Thyroid gland (tissue), 4 donors: ENCODE measurements at places on chromosomes 2 and 18. TPM values are rescaled to one million over a fixed set of nuclear protein-coding genes. Genes with fewer than 3 reads are reported as not detected.

DNA sequence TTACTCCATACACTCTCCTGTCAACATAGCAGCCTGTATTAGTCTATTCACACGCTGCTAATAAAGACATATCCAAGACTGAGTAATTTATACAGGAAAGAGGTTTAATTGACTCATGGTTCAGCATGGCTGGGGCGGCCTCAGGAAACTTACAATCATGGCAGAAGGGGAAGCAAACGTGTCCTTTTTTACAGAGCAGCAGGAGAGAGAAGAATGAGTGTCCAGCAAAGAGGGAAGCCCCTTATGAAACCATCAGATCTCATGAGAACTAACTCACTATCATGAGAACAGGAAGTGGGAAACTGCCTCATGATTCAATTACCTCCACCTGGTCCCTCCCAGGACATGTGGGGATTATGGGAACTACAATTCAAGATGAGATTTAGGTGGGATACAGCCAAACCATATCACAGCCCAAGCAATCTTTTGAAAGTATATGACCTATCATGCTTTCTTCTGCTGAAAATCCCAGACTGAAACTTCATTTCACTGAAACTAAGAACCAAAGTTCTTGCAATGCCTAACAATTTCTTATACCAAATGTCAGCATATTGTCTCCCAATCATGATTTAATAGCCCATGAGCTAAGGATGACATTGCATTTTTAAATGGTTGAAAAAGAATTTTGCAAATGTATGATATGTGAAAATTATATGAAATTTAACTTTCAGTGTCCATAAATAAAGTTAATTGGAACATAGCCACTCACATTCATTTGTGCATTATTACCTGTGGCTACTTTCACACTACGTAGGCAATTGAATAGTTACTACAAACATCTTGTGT lies 686.8 kb upstream of the ZEB2 start:
- no peak for DNase-seq

- DNase-seq: no peak
These were observed 144.2 kb upstream of the PARD3B start for GRCh38 chr2:204401114-204401513.

- DNase-seq: no peak
These were observed 49.9 kb upstream of the CALCRL start for GRCh38 chr2:187497858-187498463.

- DNase-seq: no peak
These were observed 159.6 kb upstream of the HNRNPA3 start for GRCh38 chr2:177053038-177053437.

GRCh38 chr18:3305354-3305762 lies 43.4 kb downstream of the MYL12B start:
- DNase-seq: no peak

DNA sequence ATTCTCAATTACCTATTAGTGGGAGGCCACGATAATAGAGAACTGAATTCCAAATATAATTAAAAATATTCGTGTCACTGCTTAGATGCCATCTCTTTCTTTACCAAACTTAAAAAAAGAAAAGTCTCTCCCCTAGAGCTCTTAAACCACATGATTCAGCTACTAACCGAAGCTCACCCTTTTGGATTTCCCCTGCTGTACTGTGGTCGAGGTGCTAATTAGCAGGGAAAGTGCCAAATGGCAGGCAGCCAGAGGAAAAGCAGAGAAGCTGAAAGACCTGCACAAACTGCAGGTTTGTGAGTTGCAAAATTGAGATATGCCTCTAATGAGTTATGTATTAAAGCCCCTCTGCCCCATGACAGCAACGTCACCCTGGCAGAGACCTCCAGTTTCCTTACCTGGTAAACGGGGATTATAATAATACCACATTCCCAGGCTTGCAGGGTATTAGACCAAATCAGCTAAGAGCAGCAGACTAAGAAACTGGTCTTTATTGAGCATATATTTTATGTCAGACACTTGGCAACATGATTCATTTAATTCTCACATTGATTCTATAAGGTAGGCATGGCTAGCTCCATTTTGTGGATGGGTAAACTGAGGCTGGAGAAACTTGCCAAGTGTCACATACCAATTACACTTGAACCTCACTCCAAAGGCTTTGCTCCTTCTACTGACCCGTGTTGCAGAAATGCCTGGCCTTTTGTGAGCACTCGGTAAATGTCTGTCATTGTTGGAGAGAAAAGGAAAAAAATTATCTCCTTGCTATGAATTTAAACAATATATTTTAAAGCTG lies 259.7 kb downstream of the LPIN1 start:
- DNase-seq: peak; percentile 37

DNA sequence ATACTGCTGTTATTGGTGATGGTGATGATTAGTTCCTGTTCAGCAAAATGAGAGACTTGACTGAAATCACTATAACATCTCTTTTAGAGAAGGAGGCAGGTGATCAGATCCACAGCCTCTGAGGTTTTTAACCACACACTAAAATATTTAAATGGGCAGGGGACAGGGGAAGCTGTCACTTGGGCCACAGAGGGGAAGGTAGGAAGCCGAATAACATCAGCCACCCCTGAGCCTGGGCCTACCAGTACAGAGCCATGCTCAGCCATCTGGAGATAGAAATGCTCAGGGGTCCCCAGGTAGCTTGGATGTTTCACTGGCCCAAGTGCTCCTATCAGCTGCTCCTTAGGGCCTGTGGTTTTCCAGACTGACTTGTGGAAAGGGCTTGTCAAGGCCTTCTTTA lies 122.3 kb downstream of the MRO start:
- no peak for DNase-seq

- DNase-seq: no peak
These were observed 91.1 kb downstream of the CABLES1 start for GRCh38 chr18:23226391-23226790.

GRCh38 chr18:12895014-12895413 lies 11.0 kb upstream of the PTPN2 start:
- DNase-seq: no peak

- no peak for DNase-seq
These were observed 242.5 kb downstream of the ZNF521 start for GRCh38 chr18:25109484-25109883.

DNA sequence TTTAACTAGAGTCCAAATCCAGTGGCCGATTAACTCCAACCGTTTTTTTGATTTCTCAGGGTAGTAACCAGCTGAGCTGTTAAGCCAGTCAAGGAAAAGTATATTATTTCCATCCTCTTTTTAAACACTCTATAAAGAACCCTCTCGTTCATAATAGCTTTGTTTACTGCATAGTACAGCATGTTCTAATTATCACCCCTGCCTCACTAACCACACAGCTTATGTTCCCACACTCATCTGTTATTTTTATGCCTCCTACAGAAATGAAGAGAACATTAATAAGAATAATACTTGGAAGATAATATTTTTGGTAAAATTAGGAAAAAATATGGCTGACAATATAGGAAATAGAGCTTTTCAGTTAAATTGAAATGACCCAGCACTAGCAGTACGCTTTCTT lies 2132.8 kb upstream of the CELF4 start:
- no peak for DNase-seq

DNA sequence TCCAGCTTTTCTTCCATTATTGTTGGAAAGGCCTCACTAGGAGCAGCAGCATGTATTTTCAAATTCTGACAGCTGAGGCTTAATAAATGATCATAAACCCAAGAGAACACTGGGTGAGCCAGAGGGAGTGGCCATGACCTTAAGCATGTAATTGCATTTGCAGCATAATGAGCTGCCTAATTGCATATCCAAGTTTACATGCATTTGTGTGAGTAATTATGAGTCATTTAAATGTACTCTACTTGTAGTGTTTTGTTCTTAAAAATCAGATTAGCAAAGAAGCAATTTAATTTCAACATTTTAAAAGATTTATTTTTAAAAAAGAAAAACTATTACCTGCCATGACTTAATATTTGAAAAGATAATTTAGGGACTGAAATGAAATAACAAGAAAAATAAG lies 74.8 kb downstream of the NOL10 start:
- DNase-seq: no peak

DNA sequence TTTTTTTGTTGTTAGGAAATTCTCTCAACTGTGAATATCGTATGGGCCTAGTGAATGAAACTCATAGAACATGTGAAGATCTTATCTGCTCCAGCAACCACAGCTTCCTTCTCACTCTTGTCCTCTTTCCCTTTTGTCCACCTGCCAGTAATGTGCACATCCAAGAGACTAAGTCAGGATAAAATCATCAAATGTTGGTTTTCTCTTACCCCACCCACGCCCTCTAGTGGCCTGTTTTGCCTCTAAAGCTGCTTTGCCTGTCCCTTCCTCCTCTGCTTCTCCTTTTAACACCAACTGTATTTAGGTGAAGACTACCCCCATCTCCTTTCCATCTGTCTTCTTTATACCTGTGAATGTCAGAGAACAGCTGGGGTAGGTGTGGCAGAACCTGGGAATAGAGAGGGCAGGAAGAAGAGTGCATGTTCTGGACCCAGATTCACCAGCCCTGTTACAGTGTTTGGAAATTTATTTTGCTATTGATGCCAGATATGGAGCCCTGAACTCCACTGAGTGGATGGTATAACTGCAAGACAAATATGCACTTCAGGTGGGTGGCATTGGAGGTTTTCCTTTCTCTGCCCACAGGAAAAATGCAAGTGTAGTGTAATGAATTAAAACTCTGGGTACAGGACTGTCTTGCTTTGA lies 8.4 kb upstream of the MGAT5 start:
- peak; percentile 86 for DNase-seq

DNA sequence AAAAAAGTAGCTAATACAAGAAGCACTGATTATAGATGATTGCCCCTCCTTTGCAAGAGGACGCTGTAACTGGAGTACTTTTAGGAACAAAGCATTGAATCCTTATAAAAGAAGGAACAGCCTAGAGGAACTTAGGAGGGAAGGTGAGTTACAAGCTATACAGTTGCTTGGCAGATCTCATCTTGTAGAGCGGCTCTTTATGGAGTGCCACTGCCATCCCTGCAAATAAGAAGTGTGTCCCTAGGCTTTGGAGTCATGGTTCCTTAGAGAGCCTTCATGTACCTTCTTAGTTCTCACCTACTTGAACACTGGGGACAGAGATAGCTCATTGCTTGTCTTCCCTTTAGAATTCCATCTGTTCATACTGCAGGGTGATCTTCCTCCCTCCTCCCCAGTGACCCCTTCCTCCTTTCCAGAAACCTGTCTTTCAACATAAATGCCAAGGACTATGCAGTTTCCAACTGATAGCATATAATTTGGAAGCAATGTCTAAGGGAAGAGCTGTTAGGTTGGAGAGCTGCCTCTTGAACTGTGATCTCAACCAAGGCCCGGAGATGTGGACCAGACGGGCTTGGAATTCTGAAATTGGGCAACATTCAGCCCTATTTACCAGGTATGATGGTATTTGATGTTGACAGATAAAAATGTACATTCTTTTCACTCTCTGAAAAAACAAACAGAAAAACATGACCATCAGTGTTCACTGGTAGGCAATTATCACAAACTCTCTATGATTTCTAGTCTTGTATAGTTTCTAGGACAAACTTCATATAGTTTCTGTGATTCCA lies 7.5 kb downstream of the FMNL2 start:
- DNase-seq: no peak

DNA sequence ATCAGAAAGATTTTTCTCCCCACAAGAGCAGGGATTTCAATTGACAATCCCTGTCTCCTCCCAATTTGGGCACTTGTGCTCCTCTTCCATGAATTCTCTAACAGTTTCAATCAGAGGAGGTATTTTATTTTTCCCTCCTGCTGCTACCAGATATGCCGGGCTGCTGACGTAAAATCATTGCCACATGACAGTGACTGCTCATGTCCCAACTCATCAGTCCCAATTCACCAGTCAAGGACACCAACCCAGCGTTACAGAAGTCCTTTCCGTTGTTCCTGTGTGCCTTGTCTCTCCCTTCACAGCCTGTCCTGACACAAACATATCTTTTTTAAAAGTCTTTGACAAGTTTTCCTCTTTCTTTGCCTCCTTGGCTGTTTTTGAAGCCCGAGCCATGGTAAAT lies 540.2 kb downstream of the LRP1B start:
- DNase-seq: no peak

DNA sequence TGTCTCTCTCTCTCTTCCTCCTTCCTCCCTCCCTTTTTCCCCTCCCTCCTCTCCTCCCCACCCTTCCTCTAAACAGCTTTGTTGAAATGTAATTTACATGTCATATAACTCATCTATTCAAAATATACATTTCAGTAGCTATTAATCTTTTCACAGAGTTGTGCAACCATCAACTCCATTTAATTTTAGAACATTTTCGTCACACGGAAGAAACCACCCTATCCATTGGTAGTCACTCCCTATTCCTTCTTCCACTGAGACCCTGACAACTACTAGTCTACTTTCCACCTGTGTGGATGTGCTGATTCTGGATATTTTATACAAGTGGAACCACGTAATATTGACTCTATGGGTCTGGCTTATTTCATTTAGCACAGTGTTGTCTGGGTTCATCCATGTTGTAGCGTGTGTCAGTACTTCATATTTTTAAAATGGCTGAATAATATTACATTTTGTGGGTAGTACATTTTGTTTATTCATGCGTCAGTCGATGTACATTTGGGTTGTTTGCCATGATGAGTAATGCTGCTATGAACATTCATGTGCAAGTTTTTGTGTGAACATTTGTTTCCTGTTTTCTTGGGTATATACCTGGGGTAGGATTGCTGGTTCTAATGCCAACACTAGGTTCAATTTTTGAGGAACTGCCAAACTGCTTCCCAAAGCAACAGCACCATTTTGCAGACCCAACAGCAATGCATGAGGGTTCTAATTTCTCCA lies 100.1 kb upstream of the GCFC2 start:
- DNase-seq: no peak

- DNase-seq: no peak
These were observed 76.6 kb upstream of the NCKAP5 start for GRCh38 chr2:133644846-133645245.

GRCh38 chr18:28736951-28737350 lies 560.0 kb upstream of the CDH2 start:
- no peak for DNase-seq

GRCh38 chr2:224870341-224870740 lies 154.2 kb upstream of the CCDC195 start:
- DNase-seq: no peak

Gene NDUFAF7
- total RNA-seq: 22.7 TPM

Gene GPR45
- total RNA-seq: not detected

Gene SLC30A3
- total RNA-seq: 0.92 TPM

Gene KCNG2
- total RNA-seq: not detected

Gene ALS2
- 36.4 TPM for total RNA-seq

Gene ALLC
- not detected for total RNA-seq

Gene GALNT14
- total RNA-seq: 1.1 TPM

Gene ITPRIPL1
- total RNA-seq: not detected

Gene ZDBF2
- 14.5 TPM for total RNA-seq

Gene PER2
- 17.6 TPM for total RNA-seq

Gene GTF2A1L
- total RNA-seq: not detected

Gene KCNG3
- not detected for total RNA-seq

Gene SERPINE2
- 21.2 TPM for total RNA-seq

Gene MROH2A
- total RNA-seq: 15.2 TPM
